Esophagus squamous epithelium (tissue), 5 donors: ENCODE measurements at places on chromosomes 2 and 18. TPM values are rescaled to one million over a fixed set of nuclear protein-coding genes. Genes with fewer than 3 reads are reported as not detected.

MAP3K20 gene
- total RNA-seq, result 7.2 TPM

AOX1 gene
- total RNA-seq, result 24.6 TPM

TLX2 gene
- not detected for total RNA-seq

DDX1 gene
- total RNA-seq, result 78.6 TPM

TUBB8B gene
- 5.8 TPM for total RNA-seq

FBLN7 gene
- not detected for total RNA-seq

CNDP1 gene
- total RNA-seq, result not detected

TUBA3E gene
- not detected for total RNA-seq

ACYP2 gene
- total RNA-seq, result 15.1 TPM

IL36A gene
- total RNA-seq, result 54.9 TPM

PRADC1 gene
- 27.1 TPM for total RNA-seq

DLGAP1 gene
- total RNA-seq, result 0.95 TPM

NMS gene
- not detected for total RNA-seq

RBMS1 gene
- 46.0 TPM for total RNA-seq

NEURL3 gene
- not detected for total RNA-seq

ALK gene
- not detected for total RNA-seq

ZCCHC2 gene
- total RNA-seq, result 11.3 TPM

XDH gene
- 54.0 TPM for total RNA-seq

CNTNAP5 gene
- total RNA-seq, result not detected

SPATS2L gene
- 77.2 TPM for total RNA-seq

CXCR1 gene
- total RNA-seq, result not detected

TM4SF20 gene
- not detected for total RNA-seq

PMS1 gene
- total RNA-seq, result 11.1 TPM

PROM2 gene
- total RNA-seq, result 59.7 TPM
